Activated CD4-positive, alpha-beta T cell treated with anti-CD3 and anti-CD28 coated beads for 36 hours (primary cell): ENCODE measurements at places on chromosomes 7 and 10. TPM values are rescaled to one million over a fixed set of nuclear protein-coding genes. Genes with fewer than 3 reads are reported as not detected.

ZNF804B gene
- not detected for total RNA-seq

SYT15 gene
- total RNA-seq = 0.91 TPM

ACTA2 gene
- total RNA-seq = 8.5 TPM

SFTPA1 gene
- total RNA-seq = not detected

SYNPO2L gene
- not detected for total RNA-seq

- DNase-seq = no peak
- H3K4me1 ChIP-seq = peaks cover 25% of the 10 kb centered on the region
- H3K27ac ChIP-seq = peak overlapping the region; percentile 45
- H3K27me3 ChIP-seq = no peaks in the 10 kb centered on the region
Observed at GRCh38 chr7:155702616-155703015, 58.2 kb downstream of the RBM33 start.

DNA sequence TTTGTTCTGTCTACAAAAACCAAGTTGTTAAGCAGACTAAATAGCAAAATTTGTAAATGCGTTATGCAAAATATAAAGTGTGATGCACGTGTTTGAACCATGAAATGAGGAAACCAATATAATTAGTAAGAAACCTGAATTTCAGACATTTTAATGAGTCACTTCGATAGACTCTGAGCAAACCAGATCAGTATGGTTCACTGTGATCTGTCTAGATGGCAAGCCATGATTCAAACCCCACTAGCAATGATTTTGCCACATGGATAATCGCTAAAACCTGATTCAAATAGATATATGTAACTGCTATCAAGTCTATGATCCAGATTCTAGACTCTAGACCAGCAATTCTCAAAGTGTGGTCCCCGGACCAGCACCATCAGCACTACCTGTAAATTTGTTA lies 24.8 kb downstream of the ZC3HAV1 start:
- no peaks in the 10 kb centered on the region for H3K27me3 ChIP-seq
- H3K4me3 ChIP-seq = peak overlapping the region; percentile 19
- H3K27ac ChIP-seq = peak overlapping the region; percentile 95
- no peak for DNase-seq
- H3K4me1 ChIP-seq = peaks cover 90% of the 10 kb centered on the region
- H3K36me3 ChIP-seq = peaks cover 98% of the 10 kb centered on the region

- H3K27ac ChIP-seq = peak overlapping the region; percentile 51
- peaks cover 36% of the 10 kb centered on the region for H3K4me1 ChIP-seq
- no peaks in the 10 kb centered on the region for H3K27me3 ChIP-seq
- no peak for DNase-seq
Observed at GRCh38 chr10:15121707-15122106, 24.6 kb downstream of the RPP38 start.

DNA sequence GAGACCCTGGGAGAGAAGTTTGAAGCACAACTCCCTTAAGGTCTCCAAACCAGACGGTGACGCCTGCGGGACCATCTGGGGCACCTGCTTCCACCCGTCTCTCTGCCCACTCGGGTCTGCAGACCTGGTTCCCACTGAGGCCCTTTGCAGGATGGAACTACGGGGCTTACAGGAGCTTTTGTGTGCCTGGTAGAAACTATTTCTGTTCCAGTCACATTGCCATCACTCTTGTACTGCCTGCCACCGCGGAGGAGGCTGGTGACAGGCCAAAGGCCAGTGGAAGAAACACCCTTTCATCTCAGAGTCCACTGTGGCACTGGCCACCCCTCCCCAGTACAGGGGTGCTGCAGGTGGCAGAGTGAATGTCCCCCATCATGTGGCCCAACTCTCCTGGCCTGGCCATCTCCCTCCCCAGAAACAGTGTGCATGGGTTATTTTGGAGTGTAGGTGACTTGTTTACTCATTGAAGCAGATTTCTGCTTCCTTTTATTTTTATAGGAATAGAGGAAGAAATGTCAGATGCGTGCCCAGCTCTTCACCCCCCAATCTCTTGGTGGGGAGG lies 10.8 kb downstream of the SERPINE1 start:
- H3K36me3 ChIP-seq = no peaks in the 10 kb centered on the region
- DNase-seq = no peak

DNA sequence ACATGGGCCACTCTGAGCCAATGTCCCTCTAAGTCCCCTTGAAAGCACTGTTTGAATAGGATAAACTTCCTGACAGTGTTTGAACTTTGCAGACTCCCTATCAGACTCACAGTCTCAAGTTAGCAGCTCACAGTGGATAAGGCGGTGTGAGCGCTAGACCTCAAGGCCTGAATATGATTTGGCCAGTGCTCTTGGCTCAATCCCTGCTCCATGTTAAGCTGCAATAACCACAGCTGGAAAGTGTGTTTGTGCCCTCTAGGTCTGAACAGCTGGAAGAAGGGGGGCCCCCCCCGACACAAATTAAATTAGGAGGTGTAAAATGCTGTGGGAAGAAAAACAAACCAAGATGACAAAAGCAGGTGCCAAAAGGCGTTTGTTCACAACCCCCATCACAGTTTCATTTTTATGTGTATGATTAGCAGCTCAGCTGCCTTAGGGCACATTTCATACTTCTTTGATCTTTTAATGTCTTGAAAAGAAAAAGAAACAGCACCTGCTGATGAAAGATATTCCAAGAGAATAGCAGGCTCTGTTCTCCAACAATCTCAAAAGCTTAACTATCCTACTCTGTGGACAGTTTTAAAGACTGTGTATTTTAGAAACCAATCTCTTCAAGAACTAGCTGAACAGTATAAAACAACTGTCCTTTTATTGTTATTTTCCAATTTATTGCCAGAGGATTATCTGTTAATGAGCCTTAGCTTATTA lies 167.6 kb downstream of the SNX13 start:
- DNase-seq = peak; percentile 30
- H3K4me3 ChIP-seq = no peak overlapping the region
- peaks cover 3% of the 10 kb centered on the region for H3K4me1 ChIP-seq
- H3K27ac ChIP-seq = no peak overlapping the region
